ENCODE measurements at places on chromosomes 7 and 10. TPM values are rescaled to one million over a fixed set of nuclear protein-coding genes. Genes with fewer than 3 reads are reported as not detected.

- DNase-seq: no peak
These were observed 7.2 kb upstream of the CNOT4 start for GRCh38 chr7:135517060-135517459.

DNA sequence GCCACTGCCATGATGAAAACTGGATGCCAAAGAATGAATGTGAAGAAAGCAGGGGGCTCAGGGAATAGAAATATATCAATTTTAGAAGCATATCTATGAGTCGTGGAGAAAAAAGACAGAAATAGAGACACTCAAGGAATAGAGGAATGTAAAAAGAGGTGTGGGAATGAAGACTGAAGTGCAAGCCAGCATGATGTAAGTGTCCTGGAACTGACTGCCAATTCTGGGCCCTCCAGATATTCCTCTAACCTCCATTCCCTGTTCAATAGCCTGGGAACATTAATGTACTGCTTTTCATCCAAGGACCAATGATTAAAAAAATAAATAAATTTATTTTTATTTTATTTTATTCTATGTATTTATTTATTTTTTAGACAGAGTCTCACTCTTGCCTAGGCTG, 40.6 kb downstream of the NEBL start:
- DNase-seq: no peak

DNA sequence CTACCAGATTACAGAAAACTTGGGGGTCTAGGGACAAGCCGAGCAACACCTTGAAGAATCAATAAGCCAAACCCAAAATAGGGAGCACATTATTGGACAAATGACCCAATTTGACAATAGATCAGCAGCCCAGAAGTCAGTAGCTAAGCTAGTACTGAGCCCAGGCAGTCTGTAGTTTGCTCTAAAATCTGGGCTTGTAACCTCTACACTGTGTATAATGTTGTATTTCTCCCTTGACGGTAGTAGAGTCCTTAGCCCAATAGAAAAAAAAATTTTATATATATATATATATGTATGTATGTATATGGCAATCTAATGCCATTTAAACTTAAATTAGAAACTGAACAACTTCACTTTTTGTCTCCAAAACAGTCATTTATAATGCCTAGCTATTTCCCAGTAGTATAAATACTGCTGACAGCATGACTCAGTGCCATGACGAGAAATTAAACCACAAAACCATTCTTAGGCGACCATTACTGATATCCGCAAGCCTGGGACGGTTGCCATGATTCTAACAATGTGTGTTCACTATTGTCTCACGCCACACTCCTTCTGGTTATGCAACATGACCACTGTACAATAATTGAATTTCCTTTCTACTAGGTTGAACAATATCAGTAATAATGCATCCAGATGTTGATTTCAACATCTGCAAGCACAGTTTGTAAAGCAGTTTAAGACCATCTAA, 110.5 kb downstream of the IPMK start:
- no peak for DNase-seq

- no peak for DNase-seq
These were observed 113.5 kb downstream of the PLCE1 start for GRCh38 chr10:94107191-94107590.

- no peak for DNase-seq
These were observed 10.3 kb upstream of the WDR86 start for GRCh38 chr7:151420144-151420543.

DNA sequence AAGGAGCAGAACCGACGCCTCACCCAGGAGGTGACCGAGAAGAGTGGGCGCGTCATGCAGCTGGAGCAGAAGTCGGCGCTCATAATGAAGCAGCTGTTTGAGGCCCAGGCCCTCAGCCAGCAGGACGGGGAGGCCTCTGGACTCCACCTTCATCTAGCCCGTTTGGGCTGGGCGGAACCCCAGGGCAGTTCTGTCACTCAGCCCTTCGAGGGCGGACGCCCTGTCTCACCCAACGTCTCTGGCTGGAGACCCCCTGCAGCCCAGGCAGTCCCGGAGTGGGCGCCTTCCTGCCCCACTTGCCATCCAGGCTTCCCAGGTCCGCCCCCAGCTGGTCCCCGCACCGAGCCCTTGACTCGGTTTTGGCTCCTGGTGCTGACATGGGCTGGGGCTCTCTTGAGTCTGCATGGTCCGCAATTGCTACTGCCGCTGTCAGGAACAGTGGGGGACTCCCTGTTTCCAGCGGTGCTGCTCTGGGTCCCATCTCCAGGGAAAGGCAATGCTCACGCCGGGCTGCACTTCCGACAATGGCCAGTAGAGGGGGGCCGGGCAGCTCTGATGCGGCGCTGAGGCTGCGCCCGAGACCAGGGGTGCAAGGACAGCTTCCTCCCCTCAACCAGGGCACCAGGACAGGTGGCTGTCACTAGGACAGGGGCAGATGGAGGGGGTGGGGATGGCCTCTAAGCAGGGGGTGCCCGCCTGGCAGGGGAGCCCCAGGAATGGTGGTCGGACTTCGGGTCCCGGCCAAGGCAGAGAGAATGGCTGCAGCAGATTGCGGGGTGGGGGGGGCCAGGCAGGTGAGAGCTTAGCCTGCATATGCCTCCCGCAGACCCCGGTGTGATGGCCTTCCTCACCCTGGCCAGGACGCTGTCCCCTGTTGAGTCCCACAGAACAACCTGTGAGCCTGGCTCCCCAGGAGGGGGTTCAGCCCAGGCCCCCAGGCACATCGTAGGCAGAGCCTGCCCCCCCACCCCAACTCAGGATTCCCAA, 71.2 kb upstream of the KCTD7 start:
- peak; percentile 75 for DNase-seq

- DNase-seq: no peak
These were observed 28.2 kb downstream of the MINDY4 start for GRCh38 chr7:30799206-30799975.

GRCh38 chr10:42972946-42973345, 103.9 kb upstream of the RET start:
- DNase-seq: no peak

- DNase-seq: no peak
These were observed 46.7 kb downstream of the PARD3 start for GRCh38 chr10:34768261-34768971.

- no peak for DNase-seq
These were observed 119.0 kb downstream of the GRID1 start for GRCh38 chr10:86247588-86247987.

DNA sequence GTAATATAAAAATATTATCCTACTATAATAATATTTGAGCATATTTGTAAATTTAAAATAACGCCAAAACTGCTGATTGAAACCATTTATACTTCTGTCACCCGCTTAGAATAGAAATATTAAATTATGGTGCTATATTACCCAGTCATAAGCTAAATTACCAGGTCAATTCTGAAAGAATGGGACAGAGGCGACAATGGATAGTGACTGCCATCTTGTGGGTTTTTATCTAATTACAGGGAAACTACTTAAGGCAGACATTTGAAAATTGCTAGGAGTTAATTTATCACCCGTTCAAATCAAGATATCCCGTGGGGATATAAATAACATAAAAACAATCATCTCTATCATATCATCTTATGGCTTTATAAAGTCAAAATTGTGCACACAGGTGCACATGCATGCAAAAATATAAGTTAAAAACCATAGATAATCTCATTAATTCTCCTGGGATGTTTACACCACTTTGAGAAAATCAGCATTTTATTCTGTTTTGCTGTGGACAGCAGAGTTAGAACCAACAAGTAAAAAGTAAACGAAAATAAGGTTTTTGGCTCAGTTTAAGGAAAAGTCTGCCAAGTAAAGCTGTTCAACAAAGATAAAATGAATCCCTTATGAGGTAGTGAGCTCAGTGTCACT, 41.3 kb upstream of the HPSE2 start:
- DNase-seq: no peak

DNA sequence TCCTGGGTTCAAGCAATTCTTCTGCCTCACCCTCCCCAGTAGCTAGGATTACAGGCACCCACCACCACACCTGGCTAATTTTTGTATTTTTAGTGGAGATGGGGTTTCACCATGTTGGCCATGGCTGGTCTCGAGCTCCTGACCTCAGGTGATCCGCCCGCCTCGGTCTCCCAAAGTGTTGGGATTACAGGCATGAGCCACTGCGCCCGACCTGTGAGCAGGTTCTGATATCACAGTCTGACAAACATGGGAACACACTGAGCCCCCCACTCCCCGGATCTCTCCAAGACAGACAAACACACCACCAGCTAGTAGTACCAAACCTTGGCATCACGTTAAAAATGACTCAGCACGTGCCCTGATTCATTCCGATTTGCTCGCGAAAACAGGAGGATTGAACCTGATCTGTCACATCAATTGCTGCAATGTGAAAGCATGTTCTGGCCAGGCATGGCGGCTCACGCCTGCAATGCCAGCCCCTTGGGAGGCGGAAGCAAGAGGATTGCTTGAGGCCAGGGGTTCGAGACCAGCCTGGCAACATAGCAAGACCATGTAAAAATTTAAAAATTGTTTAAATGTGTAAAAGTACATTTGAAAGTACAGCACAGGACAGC, 106.5 kb downstream of the SMURF1 start:
- no peak for DNase-seq

Gene PRKG1
- not detected for total RNA-seq

Gene PRPF18
- total RNA-seq: 21.2 TPM

Gene C10orf71
- not detected for total RNA-seq

Gene RNLS
- 2.9 TPM for total RNA-seq

Gene ACTA2
- total RNA-seq: 28.2 TPM

Gene PILRA
- 1.3 TPM for total RNA-seq

Gene CYP3A7
- total RNA-seq: not detected

Gene SRPK2
- 40.4 TPM for total RNA-seq

Data from activated CD8-positive, alpha-beta memory T cell treated with anti-CD3 and anti-CD28 coated beads, Interleukin-2, amount 10 ng/mL, durations not matched to agents 7 days and 5 days (primary cell).